Camera-type eye (tissue), 1 donor: ENCODE measurements at places on chromosomes 4 and X. TPM values are rescaled to one million over a fixed set of nuclear protein-coding genes. Genes with fewer than 3 reads are reported as not detected.

GRID2 gene
- total RNA-seq: 19.8 TPM

MTHFD2L gene
- 59.2 TPM for total RNA-seq

RNF128 gene
- total RNA-seq: 0.38 TPM

HTRA3 gene
- 44.8 TPM for total RNA-seq

LNX1 gene
- total RNA-seq: 12.3 TPM

SLITRK4 gene
- total RNA-seq: 16.2 TPM

DDX60 gene
- 14.8 TPM for total RNA-seq

TAF9B gene
- 40.5 TPM for total RNA-seq

TSPAN5 gene
- 55.3 TPM for total RNA-seq

XAGE5 gene
- not detected for total RNA-seq

RNF4 gene
- 51.6 TPM for total RNA-seq

METAP1 gene
- 38.7 TPM for total RNA-seq

HSD17B10 gene
- 40.7 TPM for total RNA-seq

DDIT4L gene
- 8.5 TPM for total RNA-seq

POLA1 gene
- 30.6 TPM for total RNA-seq

PABPC1L2A gene
- not detected for total RNA-seq

AMTN gene
- not detected for total RNA-seq
